ENCODE measurements at places on chromosomes 2 and 18.

- no peak for DNase-seq
Observed at GRCh38 chr18:63953811-63954210, 4.7 kb downstream of the HMSD start.

- DNase-seq: no peak
Observed at GRCh38 chr18:72207280-72207679, 336.9 kb downstream of the CBLN2 start.

DNA sequence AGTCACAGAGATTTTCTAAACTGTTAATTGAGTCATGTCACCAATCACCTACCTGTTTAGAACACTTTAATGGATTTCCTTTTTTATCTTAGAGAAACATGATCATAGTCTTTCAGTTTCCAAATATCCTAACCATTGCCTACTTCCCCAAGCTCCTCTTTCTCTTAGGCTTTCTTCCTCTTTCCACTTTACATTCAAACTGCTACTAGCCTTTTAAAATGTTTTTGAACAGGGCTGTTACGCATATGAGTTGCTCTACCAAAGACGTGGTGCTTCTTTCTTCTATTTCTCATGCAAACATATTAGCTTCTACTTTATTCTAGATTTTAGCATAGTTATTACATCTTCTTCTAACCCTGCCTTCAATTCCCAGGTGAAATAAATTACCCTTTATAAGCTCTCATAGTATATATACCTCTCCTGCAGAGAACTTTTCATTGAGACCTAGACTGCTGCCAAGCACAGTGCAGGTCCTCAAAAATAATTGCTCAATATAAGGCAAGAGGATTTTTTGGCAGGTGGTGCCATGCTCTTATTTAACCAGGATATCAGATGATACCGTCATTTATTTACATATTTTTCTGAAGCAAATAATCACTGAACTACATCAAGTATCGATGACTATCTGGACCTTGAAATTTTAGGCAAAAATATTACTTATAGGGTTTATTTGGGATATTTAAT lies 937.1 kb downstream of the TSN start:
- no peak for DNase-seq

DNA sequence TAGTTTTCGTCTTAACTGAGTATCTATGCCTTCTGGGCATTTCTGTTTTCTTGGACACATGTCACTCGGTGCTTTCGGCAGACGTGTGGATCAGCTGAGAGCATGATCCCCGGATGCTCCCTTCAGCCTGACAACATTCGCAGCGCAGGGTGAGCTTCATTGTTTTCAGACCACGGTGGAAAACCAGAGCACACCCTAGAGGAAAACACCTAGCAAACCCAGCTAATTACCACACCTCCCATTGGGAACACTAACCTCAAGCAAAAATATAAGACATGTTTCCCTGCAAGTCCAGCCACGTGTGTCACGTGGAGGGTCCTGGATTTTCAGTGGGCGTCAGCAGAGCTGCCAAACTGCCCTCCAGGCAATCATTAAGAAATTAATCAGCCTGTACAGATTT lies 31.0 kb downstream of the ANKRD29 start:
- no peak for DNase-seq

- DNase-seq: no peak
Observed at GRCh38 chr2:233129351-233129978, 69.3 kb downstream of the INPP5D start.

- no peak for DNase-seq
Observed at GRCh38 chr18:69866212-69866611, 81.5 kb downstream of the CD226 start.

GRCh38 chr2:43178602-43179542 lies 47.5 kb downstream of the ZFP36L2 start:
- no peak for DNase-seq

DNA sequence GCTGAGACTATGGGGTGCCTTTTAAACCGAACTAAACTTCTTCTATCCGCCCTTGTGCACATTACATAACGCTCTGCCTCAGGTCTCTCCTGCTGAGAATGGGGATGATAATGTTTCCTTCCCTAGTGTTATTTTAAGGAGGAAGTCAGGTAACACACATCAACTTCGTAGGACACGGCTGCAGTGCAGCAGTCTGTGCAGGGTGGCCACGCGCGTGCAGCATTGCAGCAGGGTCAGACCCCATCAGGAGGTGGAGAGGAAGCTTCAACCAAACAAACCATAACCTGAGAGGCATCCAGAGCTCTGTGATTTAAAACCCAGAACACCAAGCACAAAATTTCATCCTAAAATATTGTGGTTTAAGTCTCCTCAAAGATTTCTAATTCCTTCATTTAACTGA lies 50.6 kb downstream of the MYT1L start:
- DNase-seq: no peak

GRCh38 chr2:94725543-94725942 lies 145.7 kb upstream of the TEKT4 start:
- DNase-seq: no peak

DNA sequence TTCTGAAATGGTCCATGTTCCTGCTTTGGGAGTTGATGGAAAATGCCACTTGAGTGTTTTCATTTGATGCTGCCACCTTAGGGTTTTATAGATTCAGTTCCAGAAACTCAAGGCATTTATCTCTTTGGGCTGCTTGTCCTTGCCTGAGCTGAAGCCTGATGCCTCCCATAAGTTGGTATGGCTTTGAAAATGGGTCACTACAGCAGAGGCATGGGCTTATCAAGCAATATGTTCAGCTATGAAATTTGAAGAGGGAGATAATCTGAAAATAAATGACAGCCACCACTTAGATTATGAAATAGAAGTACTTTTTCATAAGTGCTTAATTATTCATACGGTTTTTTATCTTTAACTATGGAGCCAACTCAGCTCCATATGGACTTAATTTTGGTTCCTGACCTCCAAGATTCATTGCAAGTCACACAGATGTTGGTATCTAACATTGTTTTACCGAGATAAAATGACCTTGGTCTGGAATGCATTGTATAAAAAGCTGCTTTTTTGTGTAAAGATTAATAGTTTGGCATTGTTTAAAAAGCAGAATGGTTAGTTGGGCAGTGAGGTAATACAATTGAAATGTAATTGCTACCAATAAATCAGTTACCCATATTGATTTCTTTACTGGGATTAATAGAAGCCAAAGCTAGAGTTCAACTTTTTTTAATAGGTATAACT lies 4.5 kb downstream of the SLC14A1 start:
- no peak for DNase-seq

DNA sequence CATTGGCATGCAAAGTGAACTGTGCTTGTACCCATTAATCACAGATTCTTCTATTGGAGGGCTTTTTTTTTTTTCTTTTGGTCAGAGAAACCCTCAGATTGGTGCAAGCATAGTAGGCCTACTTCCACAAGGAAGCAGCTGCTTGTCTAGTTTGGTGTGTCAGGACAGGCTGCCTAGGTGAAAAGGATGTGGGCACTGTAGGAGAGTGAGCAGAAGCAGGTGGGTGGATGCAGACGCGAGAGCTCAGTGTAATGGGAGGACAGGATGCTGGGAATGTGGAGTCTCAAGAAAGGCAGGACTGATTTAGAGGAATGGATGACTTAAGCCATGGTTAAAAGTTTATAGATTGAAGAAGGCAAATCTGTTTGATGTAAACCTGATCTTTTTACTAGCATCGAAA lies 3.1 kb downstream of the ELP2 start:
- DNase-seq: no peak

GRCh38 chr2:109275120-109276012 lies 146.4 kb downstream of the SH3RF3 start:
- DNase-seq: no peak

DNA sequence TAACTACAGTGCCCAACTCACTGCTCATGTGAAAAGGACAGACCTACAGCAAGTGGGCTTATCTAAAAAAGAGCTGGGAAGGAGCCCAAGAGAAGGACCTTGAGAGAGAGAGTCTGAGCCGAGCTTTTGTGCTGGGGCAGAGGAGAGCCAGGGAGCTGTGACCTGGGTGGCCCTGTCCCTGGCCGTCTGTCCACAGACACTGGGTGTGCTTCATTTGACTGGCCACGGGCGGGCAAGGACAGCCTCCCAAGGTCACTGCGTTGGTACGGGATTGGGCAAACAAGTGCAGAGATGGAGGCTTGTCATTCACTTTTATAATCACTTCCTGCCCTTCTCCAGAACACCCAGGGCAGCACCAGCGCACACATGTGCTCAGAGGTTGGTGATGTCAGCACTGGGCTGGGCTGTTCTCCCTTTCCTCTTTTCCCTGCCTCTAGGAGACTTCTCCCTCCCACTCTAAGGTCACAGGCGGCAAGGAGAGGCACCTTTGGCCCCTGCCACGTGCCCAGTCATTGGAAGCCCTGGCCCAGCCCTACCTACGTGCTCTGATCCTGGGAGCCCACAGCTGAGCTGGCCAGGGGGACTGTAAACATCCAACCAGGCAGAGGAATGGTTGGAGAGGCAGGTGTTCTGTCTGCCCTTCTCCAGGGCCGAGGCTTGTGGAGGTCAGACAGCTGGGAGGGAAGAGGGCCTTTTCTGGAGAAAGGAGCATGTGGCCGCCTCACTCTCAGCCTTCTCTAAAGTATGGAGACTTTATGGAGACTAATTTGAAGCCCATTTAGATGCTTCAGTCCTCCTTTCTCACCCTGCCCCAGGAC lies 6.4 kb upstream of the PSD4 start:
- DNase-seq: no peak

DNA sequence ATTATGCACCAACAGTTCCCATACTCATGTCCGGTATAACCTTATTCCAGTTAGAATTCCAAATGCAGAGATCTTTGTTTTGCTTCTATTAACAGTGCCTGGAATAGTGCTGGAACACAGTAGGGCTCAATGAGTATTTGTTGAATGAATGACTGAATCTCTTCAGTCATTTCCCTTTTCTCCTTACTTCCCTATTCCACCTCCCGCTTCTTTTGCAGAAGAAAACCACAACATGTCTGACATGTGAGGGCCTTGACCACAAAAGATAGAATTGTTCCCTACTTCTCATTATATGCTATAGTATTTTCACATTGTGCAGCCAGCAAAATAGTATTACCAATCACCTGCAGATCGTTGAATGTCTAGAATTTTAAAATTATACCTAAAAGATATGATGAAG lies 19.5 kb upstream of the HNRNPLL start:
- DNase-seq: no peak

- DNase-seq: no peak
Observed at GRCh38 chr2:171923206-171923605, 945 bp downstream of the HAT1 start.

DNA sequence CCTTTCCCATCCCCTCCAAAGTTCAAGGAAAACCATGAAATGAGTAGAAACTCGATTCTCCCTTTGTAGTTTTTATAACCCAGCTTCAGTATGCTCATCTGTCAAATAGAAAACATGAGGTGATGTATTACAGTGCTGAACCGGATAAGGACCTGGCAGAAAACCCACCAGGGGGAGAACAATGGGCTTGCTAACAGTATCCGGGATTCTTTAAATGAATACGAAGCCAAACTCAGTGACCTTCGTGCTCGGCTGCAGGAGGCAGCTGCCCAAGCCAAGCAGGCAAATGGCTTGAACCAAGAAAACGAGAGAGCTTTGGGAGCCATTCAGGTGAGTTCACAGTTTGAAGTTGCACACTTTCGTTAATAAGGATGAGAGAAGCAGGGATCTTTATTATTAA lies 113.6 kb upstream of the TTC39C start:
- DNase-seq: no peak

- no peak for DNase-seq
Observed at GRCh38 chr2:30938196-30938595, 130.9 kb upstream of the CAPN13 start.

GRCh38 chr2:136386046-136386445 lies 268.1 kb upstream of the CXCR4 start:
- no peak for DNase-seq

DNA sequence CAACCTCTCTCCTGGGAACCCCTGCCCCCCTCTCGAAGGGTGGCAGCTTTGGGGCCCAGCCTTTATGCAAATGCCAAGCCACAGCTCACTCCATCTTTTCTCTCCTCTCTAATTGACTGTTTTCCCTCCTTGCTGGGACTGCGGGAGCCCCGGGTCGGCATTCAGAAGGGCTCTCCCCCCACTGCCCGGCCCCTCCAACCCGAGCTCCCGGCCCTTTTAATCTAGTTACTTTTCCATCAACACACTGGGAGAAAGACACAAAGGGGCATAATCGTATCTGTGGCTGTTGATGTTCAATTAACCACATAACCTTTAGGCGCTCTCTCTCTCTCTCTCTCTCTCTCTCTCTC lies 95.4 kb downstream of the INHBB start:
- DNase-seq: no peak

GRCh38 chr18:41075212-41075611 lies 879.8 kb upstream of the PIK3C3 start:
- DNase-seq: no peak

DNA sequence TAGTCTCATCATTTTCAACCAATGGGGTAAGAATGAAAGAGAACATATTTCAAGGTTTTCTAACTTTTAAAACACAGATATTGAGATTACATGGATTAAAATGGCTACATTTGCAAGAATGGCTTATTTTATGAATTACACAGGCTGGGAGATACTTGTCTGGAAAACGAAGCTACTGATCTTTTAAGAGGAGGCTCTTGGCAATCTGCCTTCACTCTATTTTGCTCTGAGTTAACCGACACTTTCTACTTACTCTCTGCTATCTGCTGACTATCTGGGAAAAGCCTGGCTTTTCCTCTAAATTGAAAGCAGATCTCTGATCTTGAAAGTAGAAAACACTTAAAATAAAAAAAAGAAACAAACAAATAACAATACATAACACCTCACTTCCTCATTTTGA lies 325.4 kb upstream of the LINC00305 start:
- DNase-seq: no peak

DNA sequence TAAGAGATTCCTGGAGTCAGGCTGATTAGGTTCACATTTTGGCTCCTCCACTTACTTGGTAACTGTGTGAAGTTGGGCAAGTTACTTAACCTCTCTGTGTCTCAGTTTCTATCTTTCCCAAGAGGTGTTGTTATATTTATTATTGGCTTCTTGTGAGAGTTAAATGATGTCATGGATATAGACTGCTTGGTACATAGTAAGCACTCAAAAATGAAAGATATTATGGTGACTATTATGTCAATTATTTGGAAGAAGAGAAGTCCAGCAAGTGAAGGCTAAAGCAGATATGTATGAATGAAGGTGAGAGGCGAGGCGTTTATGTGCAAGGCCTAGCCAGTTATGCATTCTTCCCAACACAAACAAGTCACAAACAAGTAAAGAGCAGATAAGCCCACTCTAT lies 417.4 kb downstream of the TSN start:
- no peak for DNase-seq

DNA sequence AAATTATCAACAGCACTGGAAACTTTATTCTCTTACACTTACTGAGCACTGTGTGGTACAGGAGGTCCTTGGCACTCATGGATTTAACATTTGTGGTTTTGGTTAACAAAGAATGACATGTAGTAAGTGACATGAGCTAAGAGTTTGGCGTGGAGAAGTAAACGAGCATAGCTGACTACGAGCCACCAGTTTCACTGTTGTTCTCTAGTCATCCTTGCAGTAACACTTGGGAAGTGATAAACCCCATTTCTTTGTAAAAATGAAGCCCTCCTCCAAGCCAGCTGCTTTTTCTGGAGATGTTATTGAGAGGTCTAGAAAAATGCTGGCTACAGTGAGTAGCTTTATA lies 32.7 kb downstream of the QPCT start:
- DNase-seq: peak; percentile 17
